T-helper 22 cell (primary cell): ENCODE measurements at places on chromosomes 6 and 20.

DNA sequence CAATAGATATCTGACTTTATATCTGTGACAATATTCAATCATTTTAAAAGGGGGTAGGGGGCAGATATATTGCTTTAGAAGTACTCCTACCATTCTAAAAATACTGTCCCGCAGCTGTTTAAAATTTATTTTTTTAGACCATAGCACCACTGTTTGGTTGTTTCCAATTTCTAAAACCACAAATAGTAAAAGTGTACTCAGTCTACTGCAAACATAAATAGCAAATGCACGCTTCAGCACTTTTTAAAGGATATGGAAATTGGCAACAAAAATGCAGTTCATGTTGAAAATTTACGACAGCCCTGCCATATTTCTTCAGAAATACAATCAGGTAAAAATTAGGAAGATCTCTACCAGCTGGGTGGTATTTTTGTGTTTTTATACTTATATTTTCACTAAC lies 132.0 kb upstream of the RUNX2 start:
- DNase-seq, result no peak

DNA sequence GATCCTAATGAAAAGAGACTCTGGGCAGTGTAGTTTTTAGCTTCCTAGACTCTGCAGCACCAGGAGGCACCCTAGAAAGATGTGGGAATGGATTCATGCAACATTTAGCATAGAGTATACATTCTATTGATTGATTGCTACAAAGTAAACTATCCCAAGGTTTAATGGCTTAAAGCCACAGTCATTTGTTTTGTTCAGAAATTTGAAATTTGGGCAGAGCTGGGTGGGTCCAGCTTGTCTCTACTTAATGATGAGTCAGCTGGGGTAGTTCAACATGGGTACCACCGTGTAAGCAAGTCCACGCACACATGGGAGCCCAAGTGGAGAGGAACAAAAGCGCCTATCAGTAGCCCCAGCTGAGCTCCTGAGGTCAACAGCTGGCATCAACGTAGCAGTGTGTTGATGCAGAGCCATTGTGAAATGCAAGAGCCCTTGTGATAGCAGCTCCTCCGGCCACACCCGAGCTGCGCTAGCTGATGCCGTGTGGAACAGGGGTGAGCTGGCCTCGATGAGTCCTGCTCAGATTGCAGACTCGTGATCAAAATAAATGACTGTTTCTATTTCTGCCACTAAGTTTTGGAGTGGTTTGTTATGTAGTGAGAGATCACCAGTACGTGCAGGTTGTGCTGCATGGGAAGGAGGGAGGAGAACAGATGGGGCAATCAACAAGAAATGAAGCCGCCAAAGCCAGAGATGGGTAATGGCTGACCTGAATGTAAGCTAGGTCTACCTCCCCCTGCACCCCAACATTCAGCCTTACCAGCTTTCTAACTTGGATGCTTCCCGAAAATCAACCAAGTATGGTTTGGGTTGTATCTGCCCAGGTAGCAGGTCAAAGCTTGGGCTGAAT lies 45.7 kb upstream of the TRAF3IP2 start:
- DNase-seq, result no peak

GRCh38 chr6:168739381-168739780 lies 298.4 kb downstream of the SMOC2 start:
- no peak for DNase-seq

DNA sequence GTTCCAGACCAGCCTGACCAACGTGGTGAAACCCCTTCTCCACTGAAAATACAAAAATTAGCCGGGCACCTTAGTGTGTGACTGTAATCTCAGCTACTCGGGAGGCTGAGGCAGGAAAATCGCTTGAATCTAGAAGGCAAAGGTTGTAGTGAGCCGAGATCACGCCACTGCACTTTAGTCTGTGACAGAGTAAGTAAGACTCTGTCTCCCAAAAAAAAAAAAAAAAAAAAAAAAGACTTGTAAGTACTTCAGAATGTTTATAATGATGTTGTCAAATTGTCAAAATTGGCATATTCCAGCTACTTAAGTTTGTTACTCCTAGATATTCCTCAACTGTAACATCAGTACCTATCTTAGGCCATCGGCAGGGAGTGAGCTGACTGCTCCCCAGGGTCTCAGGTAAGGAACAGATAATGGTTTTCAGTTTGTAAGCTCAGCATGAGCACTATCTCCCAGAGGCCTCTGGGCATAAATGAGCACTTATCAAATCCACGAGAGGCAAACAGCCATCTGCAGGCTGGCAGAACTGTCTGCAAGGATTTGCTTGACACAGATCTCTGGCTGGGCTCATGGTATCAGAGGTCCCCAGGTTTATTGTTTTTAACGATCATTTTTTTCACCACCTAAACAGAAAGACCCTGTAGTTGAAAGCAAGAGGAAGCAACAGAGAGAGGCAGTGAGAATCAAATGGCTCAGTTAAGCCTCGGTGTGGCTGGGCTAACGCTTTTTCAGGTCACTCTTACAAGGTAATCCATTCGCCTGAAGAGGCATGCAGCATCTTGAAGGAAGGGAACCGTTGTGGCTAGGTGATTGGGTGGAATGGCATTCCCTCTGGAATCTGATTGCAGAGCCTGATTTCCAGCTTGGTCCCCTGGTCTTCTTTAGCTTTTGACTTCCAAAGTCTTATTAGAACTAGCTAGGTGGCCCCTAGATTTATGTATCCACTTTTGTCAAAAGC lies 115.9 kb downstream of the LY86 start:
- DNase-seq, result no peak

- no peak for DNase-seq
Measured at GRCh38 chr6:109671733-109672132, 19.3 kb downstream of the AK9 start.

- no peak for DNase-seq
Measured at GRCh38 chr6:163579111-163579879, 164.8 kb downstream of the QKI start.

GRCh38 chr20:58070664-58071196 lies 157.7 kb downstream of the ANKRD60 start:
- no peak for DNase-seq
